ENCODE measurements at places on chromosomes 5 and 9. TPM values are rescaled to one million over a fixed set of nuclear protein-coding genes. Genes with fewer than 3 reads are reported as not detected.

Gene IFNA21
- not detected for total RNA-seq

Gene SLC24A2
- total RNA-seq, result not detected

DNA sequence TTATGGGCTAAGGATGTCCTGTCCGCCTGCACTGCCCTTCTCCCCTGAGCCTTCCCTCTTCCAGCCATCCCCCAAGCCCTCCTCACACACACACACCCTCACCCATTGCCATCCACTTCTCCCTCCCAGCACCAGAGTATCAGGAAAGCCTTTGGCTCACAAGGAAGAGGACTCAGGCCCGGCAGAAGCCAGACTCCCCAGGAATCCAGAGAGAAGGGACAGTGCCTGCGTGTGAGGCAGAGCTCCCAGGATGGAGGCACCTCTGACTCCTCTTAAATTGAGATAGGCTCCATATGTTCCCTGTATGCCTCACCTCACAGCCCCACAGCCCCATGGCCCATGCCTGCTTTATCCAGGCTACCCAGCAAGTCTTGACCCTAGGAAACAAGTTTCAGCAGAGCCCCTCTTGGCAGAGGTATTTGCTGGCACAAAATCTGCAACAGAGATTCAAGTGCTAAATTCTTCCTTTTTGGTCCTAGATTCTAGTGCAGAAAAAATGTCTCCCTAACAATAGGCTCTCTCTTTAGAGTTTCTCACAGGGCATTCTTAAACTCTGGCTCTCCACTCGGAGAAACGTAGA is 761 bp downstream of the IL17B start:
- H3K4me1 ChIP-seq, result no peaks in the 10 kb centered on the region
- no peak overlapping the region for H3K4me3 ChIP-seq
- no peaks in the 10 kb centered on the region for H3K36me3 ChIP-seq
- H3K27ac ChIP-seq, result no peak overlapping the region
- DNase-seq, result no peak

DNA sequence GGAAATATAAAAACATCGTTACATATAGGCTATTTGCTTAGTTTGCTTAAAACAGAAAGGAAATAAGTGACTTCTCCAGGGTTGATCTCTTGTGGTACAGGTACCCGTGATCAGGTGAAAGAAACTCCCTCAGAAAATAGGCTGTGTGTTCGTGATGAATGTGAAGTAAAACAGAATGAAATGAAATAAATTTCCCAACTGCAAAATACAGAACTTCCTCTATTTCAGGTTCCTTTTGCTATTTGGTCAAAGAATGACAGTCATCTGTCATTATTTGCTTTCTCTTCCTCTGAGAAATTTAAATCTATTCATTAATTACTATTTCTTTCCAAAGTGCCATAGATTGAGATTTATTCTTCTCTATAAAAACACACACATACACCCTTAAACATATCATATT is 408.1 kb downstream of the FAM170A start:
- no peaks in the 10 kb centered on the region for H3K4me1 ChIP-seq
- H3K36me3 ChIP-seq, result no peaks in the 10 kb centered on the region
- no peaks in the 10 kb centered on the region for H3K27me3 ChIP-seq
- H3K27ac ChIP-seq, result no peak overlapping the region
- H3K4me3 ChIP-seq, result no peak overlapping the region

DNA sequence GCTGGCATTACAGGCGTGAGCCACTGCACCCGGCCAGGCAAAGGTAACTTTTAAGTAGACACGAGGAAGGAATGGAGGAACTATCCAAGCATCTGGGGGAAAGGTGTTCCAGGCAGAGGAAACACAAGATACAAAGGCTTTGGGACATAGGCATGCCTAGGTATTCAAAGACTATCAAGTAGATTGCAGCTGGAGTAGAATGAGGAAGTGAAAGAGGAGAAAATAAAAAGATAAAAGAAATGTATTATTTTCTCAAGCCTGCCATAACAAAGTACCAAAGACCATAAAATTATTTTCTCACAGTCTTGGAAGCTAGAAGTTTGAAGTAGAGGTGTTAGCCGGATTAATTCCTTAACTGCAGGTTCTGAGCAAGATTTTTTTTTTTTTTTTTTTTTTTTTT is 39.9 kb upstream of the GRIN3A start:
- H3K27ac ChIP-seq, result no peak overlapping the region
- no peak for DNase-seq
- H3K4me1 ChIP-seq, result no peaks in the 10 kb centered on the region
- H3K27me3 ChIP-seq, result no peaks in the 10 kb centered on the region
- H3K4me3 ChIP-seq, result no peak overlapping the region
- no peaks in the 10 kb centered on the region for H3K36me3 ChIP-seq

DNA sequence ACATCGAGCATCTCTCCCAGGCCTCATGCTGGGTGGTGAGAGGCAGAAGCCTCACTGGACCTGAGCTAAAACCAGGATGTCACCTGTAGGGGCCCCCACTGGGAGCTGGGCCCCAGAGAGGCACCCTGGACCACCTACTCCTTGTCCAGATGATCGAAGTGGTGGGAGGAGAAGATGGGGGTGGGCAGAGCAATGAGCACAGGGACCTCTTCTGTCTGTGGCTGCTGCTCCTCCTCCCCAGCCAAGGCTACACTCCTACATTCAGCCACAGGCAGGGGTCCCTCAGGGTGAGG is 227.5 kb downstream of the CACNA1B start:
- no peak overlapping the region for H3K4me3 ChIP-seq
- no peak for DNase-seq
- no peaks in the 10 kb centered on the region for H3K4me1 ChIP-seq
- no peak overlapping the region for H3K27ac ChIP-seq
- no peaks in the 10 kb centered on the region for H3K36me3 ChIP-seq

DNA sequence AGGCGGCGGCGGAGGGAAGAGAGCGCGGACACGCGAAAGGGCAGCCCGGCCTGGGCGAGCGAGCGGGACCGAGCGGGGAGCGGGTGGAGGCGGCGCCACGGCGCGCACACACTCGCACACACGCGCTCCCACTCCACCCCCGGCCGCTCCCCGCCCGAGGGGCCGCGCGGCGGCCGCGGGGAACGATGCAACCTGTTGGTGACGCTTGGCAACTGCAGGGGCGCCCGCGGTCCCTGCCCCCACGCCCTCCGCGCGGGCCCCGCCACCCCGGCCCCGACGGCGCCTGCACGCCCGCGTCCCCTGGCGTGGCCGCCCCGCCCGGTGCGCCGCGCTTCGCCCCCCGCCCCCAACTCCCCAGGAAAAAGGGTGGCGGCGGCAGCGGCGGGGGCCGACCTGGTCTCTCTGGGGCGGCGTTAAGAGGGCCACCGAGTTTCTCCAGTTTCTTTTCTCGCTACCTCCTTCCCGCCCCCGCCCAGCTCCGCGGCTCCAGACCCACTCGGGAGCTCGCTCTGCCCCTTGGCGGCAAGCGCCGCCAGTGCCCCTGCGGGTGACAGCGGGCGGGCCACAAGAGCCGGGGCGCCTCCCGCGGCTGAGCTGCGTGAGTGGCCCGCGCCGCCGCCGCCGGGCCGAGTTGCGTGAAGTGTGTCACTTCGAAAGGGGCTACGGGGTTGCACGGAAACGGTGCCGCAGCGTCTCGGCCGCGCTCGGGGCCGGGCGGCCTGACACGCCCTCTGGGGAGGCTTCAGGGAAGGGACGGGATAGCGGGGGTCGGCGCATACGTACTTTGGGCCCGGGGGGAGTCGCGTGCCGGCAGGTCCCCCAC is at the start of gene NR3C1:
NR3C1 (minus strand) TSS at position 94 of the 823 bp plus-strand sequence. CDS start 2,847 bp downstream, outside the sequence.
- H3K27ac ChIP-seq, result peak within 1 kb of the TSS; percentile 92
- no peaks in the 10 kb centered on the region for H3K4me1 ChIP-seq
- H3K27me3 ChIP-seq, result no peaks in the 10 kb centered on the region
- DNase-seq, result peak; percentile 87
- no peaks in the 10 kb centered on the region for H3K36me3 ChIP-seq
- peak within 1 kb of the TSS; percentile 78 for H3K4me3 ChIP-seq

Gene ANKRD34B
- not detected for total RNA-seq

DNA sequence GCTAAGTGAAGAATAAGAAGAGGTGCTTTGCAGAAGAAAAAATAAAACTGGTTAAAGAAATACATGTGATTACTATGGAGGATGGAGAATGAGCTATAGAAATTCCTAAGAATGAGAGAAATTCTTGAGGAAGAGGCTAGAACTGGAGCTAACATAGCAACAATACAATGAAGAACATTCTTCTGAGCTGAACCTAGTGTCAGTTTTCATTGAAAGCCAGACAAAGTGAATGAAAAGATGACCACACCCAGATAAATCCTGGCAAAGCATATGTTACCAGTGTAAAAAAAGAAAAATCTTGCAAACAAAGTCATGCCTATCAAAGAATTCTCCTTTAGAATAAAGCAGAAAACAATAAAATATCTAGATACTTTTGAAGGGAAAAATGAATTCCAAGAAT is 39.6 kb downstream of the SGCD start:
- no peak for DNase-seq
- no peaks in the 10 kb centered on the region for H3K4me1 ChIP-seq
- no peak overlapping the region for H3K27ac ChIP-seq

- no peak for DNase-seq
- H3K27me3 ChIP-seq, result no peaks in the 10 kb centered on the region
- H3K36me3 ChIP-seq, result no peaks in the 10 kb centered on the region
Measured at GRCh38 chr5:55600497-55601203, 65.9 kb upstream of the PLPP1 start.

DNA sequence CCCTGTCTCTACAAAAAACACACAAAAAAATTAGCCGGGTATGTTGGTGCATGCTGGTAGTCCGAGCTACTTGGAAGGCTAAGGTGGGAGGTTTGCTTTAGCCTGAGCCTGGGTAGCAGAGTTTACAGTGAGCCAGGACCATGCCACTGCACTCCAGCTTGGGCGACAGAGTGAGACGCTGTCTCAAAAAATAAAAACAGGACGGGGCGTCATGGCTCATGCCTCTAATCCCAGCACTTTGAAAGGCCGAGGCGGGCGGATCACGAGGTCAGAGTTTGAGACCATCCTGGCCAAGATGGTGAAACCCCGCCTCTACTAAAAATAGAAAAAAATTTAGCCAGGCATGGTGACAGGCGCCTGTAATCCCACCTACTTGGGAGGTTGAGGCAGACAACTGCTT is 40.3 kb downstream of the UBE2D2 start:
- H3K27ac ChIP-seq, result no peak overlapping the region
- no peak for DNase-seq
- H3K27me3 ChIP-seq, result no peaks in the 10 kb centered on the region
- H3K4me3 ChIP-seq, result no peak overlapping the region

Gene SUSD3
- not detected for total RNA-seq

- H3K36me3 ChIP-seq, result no peaks in the 10 kb centered on the region
- H3K4me1 ChIP-seq, result no peaks in the 10 kb centered on the region
Measured at GRCh38 chr9:91207729-91208418, 153.8 kb downstream of the AUH start.

Gene CYSRT1
- not detected for total RNA-seq

DNA sequence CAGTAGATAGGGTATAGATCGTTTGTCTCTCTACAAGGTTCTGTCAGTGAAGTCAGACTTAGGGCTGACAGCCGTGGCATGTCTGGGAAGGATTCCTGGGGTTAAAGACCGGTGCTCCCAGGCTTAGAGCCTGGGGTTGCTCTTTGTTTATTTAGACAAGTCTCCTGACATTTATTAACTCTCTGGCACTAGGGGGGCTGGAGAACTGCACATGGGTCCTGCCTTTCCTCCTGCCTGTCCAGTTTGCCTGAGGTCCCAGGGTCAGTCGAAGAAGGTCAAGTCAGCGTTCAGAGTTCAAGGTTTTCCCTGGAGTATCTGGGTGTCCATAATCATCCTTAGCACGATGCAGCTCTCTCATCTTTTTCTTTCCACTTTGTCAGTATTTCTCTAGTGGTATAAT is 5.6 kb downstream of the EGFLAM start:
- peaks cover 29% of the 10 kb centered on the region for H3K27me3 ChIP-seq
- H3K36me3 ChIP-seq, result no peaks in the 10 kb centered on the region
- DNase-seq, result no peak

Gene DND1
- 3.0 TPM for total RNA-seq

DNA sequence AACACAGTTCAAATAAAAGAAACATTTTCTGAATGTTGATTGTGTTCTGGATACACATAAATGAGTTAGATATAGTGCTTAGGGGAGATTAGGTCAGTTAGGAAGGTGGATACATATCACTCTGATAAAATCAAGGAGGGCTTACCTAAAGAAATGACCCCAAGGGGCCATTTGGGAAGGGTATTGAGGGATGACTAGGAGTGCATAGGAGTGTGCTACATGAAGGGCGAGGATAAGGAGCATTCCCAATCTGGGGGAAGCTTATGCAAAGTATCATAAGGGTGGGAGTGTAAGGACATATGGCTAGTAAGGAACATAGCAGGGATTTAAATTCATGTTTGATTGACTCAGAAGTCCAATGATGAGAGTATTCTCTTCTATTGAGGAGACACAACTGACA is 183.6 kb downstream of the NSG2 start:
- no peak overlapping the region for H3K27ac ChIP-seq
- H3K27me3 ChIP-seq, result no peaks in the 10 kb centered on the region
- no peak overlapping the region for H3K4me3 ChIP-seq
- H3K4me1 ChIP-seq, result no peaks in the 10 kb centered on the region

- H3K4me3 ChIP-seq, result no peak overlapping the region
- H3K27ac ChIP-seq, result no peak overlapping the region
- peaks cover 37% of the 10 kb centered on the region for H3K27me3 ChIP-seq
- DNase-seq, result peak; percentile 77
Measured at GRCh38 chr9:132507670-132508469, 74.5 kb upstream of the BARHL1 start.

GRCh38 chr9:76576344-76576743 is 117.4 kb downstream of the GCNT1 start:
- H3K27me3 ChIP-seq, result peaks cover 12% of the 10 kb centered on the region
- no peaks in the 10 kb centered on the region for H3K36me3 ChIP-seq
- DNase-seq, result no peak

Gene PCDHA7
- 3.8 TPM for total RNA-seq

GRCh38 chr5:19751326-19751725 is 236.7 kb downstream of the CDH18 start:
- no peaks in the 10 kb centered on the region for H3K4me1 ChIP-seq
- H3K4me3 ChIP-seq, result no peak overlapping the region
- no peaks in the 10 kb centered on the region for H3K36me3 ChIP-seq
- H3K27ac ChIP-seq, result no peak overlapping the region

- H3K27ac ChIP-seq, result peak overlapping the region; percentile 77
- H3K4me3 ChIP-seq, result no peak overlapping the region
- peaks cover 70% of the 10 kb centered on the region for H3K4me1 ChIP-seq
- DNase-seq, result peak; percentile 42
- no peaks in the 10 kb centered on the region for H3K27me3 ChIP-seq
- peaks cover 35% of the 10 kb centered on the region for H3K36me3 ChIP-seq
Measured at GRCh38 chr9:129885018-129885669, 49.9 kb downstream of the USP20 start.

DNA sequence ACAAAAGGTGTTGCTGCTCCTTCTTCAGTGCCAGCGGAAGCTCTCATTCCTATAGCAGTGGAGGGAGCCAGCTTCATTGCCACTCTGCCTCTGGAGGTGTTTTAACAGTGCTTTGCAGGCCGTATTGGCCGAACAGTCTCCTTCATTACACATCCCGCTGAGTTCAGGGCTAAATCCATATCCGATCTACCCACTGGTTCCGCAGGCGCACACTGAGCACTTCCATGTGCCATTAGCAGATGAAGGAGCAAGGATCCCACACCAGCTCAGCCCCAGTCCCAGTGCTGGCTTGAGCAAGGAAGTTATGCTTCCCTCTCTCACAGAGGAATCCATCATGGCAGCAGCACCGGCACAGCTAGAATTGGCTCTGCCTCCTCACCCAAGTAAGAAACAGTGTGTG is 121.2 kb upstream of the IRX2 start:
- H3K4me1 ChIP-seq, result no peaks in the 10 kb centered on the region
- no peak overlapping the region for H3K4me3 ChIP-seq
- no peaks in the 10 kb centered on the region for H3K36me3 ChIP-seq
- no peaks in the 10 kb centered on the region for H3K27me3 ChIP-seq
